ENCODE measurements at places on chromosomes 11 and 22.

- DNase-seq, result no peak
Observed at GRCh38 chr11:12085371-12086251, 24.8 kb upstream of the MICAL2 start.

GRCh38 chr11:76666830-76667229 lies 3.7 kb downstream of the LRRC32 start:
- DNase-seq, result no peak

GRCh38 chr11:27848423-27848822 lies 148.2 kb upstream of the BDNF start:
- DNase-seq, result no peak

DNA sequence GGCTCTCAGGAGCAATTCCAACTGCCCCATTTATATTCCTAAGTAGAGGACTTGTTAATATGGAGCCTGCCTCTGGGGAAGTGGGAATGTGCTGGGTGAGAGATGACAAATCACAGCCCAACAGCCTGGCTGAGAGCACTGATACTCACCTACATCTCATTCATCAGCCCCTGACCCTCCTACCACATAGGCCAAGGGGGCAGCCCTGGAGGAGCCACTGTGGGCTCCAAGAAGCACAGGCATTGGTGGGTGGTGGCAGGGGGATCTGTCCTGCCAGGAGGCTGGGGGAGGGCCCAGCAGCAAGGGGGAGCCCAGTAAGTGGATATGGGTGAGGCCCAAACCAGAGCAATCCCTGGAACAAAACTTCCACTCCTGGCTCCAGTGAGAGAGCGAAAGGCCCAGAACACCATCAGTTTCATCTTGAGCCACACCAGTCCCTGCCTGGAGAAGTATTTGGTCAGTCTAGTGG lies 79.7 kb downstream of the BUD13 start:
- DNase-seq, result no peak

- no peak for DNase-seq
Observed at GRCh38 chr11:72446929-72447769, 12.8 kb upstream of the CLPB start.

DNA sequence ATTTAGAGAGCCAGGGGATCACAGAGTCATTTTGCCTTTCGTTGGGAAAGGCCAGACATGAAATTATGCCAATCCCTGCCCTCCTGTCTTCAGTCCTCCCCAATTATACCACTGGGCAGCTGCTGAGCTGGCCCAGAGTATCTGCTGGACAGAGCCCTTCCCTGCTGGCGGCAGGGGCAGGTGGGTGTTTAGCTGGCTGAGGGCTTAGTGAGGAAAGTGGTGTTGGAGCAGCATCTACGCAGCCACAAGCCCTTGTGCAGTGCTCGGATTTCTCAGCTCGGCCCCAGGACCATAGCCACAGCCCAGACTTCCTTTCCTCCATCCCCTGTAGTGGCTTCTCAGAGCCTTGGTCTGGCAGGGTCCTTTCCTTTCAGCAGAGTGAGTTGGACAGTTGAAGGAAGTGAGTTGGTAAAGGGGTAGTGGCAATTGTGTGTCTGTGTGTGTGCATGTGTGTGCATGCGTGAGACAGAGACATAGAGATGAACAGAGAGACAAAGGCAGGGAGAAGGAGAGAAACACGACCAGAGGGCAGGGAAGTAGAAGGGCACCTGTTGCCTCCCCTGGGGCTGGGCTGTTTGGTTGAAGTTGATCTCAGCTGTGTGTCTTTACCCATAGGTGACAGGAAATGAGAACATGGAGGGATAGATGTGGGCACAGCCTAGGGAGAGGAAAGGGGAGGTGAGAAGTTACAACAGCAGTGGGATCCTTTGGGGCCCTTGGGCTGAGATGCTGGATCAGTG lies 66.2 kb downstream of the GRIK4 start:
- DNase-seq, result no peak

- DNase-seq, result no peak
Observed at GRCh38 chr22:27790376-27791158, 11.0 kb downstream of the MN1 start.

DNA sequence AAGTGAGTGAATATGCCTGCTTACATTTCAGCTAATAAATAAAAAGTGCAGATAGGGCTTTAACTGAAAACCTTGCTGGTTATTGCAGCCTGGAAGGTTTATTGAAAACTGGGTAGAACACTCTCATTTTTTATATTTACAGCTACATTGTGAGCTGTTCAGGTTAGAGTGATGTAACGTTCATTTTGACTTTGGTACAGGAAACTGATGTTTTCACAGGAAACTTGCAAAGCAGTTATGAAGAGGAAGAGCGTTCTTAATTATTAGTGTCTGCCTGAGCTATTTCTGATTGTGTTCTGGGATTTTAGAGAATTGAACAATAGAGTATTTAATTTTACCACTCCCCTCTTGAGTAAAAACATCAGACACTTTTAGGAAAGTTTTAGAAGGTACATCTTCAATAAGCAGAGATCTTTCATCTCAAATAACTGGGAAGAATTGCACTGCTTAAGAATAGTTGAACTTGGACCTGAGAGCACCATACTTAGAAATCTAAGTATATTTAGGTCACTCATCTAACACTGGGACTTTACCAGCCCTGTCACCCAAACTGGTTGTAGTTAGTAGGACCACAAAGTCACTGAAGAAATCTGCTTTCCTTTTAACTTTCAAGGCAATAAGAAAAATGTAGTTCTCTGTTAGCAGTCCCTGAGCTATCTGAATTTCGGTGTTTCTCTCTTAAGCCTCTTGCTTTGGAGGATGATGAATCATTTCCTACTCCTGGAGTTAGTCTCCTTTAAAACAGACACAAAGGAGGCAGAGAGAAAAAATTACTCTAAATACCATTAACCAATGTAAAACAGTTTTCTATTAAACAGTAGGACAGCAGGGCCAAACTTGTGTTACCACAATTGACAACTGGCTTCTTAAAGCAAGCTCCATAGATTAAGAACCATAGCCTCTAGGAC lies 128.6 kb upstream of the DDI1 start:
- no peak for DNase-seq

GRCh38 chr22:27718186-27719035 lies 83.1 kb downstream of the MN1 start:
- DNase-seq, result no peak

- DNase-seq, result no peak
Observed at GRCh38 chr11:12842933-12843636, 166.0 kb upstream of the RASSF10 start.

DNA sequence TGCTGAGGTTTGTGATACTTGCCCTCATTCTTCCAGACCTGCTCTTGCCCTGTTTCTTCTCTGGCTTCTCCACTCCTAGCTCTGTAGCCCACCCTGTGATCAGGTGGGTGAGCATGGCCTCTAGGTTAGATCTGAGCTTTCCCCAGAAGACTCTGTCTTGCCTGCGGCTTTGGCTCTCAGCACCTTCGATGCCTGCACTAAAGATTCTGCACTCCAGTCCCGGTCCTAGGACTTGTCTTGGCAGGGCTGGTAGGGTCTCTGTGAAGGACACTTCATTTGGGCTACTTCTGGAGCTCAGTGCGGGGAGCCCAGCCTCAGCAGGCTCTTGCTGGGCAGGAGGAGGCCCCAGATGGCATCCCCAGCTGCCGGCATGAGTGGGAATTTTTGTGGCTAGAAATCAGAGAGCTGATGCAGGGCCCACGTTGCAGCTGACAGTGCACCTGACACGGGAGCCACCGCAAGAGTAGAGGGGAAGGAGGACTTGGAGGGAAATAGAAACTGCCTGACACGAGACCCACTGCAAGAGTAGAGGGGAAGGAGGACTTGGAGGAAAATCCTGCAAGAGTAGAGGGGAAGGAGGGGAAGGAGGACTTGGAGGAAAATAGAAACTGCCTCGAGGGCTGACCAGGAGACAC lies 226.9 kb upstream of the B3GAT1 start:
- DNase-seq, result no peak

DNA sequence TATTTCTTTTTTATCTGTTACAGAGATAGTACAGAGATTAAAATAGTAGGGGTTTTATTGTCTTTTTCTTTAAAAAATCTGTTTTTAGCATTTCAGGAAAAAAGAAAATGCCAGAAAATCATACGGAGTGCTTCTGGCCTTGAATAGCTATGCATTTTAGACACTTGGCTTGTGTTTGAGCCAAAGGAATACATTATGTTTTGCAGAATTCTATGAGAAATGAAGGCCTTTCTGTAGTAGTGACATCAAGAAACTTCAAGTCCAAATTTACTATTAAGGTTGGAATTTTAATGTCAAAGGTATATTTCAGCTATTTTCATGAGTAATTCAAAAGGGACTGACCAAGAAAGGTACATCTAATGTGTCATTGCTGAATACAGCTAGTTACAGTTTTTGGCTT lies 56.3 kb upstream of the DDI1 start:
- no peak for DNase-seq

DNA sequence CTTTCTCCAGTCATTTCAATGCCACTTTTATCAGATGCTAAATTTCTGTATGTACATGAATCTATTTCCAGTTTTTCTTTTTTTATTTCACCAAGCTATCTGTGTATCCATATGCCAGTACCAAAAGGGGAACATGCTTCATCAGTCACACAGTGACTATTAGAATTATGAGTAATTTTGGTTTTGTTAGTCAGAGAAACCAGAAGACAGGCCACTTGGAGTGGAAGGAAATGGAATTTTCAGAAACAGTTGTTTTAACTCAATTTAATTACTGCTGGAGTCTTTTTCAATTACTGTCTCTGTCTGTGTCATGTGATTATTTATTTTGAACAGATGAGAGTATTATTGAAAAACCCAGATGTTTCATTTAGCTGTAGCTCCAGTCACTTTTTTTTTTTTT lies 84.6 kb upstream of the ANO3 start:
- no peak for DNase-seq

GRCh38 chr11:132115454-132115853 lies 745.0 kb downstream of the NTM start:
- DNase-seq, result no peak

DNA sequence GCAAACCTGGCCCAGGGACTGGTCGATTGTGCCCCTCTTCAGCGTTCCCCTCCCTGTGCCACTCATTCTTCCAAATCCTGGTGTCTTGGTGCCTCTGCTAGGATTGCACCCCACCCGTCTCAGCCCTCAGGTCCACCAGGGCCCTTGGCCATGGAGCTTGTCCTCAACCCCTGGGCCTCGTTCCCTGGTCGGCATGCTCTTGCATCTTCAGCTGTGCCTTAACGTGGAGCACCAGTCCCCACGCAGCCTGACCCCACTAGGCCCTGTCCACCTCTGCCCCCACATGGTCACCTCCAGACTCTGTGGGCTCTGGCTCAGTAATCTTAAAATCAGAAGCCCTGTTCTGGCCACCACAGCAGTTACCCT lies 61.1 kb downstream of the OSBP2 start:
- no peak for DNase-seq

DNA sequence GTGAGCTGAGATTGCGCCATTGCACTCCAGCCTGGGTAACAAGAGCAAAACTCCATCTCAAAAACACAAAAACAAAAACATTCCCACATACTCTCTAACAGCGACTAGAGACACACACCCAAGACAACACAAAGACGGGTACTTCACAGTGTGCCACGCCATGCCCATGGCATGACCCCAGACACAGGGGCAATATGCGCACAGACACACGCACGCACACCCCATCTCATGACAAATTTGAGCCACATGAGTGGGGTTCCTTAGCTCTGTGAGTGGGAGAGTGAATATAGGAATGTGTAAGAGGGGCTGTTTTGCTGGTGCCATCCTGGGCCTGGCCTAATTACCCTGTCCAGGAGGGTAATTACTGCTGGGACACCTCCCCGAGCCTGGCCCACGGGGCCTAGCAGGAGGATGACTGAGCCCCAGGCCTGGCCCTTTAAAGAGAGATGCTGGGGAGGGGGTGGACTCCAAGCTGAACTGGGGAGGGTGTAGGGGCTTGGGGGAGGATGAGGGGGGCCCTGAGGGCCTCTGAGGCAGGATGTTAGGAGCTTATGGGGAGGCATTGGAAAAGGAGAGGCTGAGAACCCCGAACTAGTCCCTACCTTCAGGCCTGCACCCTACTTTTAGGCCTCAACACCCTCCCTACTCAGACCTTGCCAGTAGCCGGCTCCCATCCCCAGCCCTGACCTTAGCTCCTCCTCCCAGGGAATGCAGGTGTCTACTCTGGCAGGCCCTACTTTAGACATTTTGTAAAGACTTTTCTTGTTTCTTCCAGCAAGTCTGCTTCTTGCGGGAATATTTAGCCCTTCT lies 1.5 kb downstream of the LTBP3 start:
- DNase-seq, result no peak

- DNase-seq, result no peak
Observed at GRCh38 chr11:72631806-72632731, 42.2 kb downstream of the PDE2A start.

- DNase-seq, result no peak
Observed at GRCh38 chr11:102733232-102733875, 8.6 kb upstream of the MMP8 start.

DNA sequence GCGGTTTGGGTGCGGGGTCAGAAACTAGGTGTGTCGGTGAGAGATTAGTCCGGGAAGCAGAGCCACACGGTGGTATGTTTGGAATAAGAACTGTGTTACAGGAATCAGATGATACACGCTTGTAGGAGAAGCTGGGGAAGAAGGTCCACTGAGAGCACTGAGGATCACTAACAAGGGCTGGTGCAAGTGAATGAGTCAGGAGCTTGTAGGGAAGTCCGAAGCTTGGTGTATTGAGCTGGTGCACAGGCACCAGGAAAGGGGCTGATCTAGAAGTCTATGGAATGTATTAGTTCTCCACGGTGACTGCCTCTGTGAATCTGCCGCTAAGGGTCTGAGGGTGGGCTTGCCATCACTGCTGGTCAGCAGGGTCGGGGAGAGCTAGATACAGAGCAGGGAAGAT lies 18.8 kb upstream of the GRK3 start:
- no peak for DNase-seq

- no peak for DNase-seq
Observed at GRCh38 chr22:45438336-45438735, 24.8 kb downstream of the RIBC2 start.

DNA sequence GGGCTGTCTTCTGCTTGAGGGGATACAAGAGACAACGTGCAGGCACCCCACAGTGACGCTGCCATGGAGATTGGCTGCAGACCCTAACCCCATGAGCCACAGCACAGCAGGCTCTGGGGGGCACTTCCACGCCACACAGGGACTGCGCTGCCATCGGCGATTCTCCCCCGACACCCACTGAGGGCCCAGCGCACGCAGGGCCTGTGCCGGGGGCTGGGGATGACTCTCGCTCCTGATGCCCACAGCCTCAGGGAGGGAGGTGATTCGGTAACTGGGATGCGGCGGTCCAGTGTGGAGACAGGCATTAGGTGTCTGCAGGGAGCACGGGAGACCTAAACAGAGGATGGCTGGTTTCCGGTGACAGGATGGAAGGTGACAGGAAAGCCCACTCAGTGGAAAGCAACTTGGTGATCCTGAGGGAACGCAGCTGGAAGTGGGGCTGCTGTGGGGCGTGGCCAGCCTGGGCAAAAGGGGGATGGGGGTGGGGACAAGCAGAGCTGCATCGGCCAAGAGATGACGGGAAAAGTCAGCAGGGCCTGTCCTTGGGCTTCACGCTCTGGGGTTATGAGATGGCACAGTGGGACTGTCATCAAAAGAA lies 37.7 kb downstream of the EFCAB6 start:
- DNase-seq, result no peak

GRCh38 chr22:27318516-27318915 lies 483.0 kb downstream of the MN1 start:
- DNase-seq, result no peak

GRCh38 chr11:124481365-124482323 lies 36.1 kb upstream of the OR8B8 start:
- no peak for DNase-seq

Measured in activated CD4-positive, CD25-positive, alpha-beta regulatory T cell (primary cell).